AG04449 (cell line): ENCODE measurements at places on chromosomes 2 and 18.

- no peak for DNase-seq
Measured at GRCh38 chr2:233972941-233973575, 55.9 kb downstream of the TRPM8 start.

- DNase-seq, result no peak
Measured at GRCh38 chr2:172436889-172437288, 9.5 kb downstream of the ITGA6 start.

GRCh38 chr2:208698114-208698513 lies 291.5 kb downstream of the PTH2R start:
- DNase-seq, result no peak

- DNase-seq, result no peak
Measured at GRCh38 chr2:7860693-7861092, 821.2 kb upstream of the ID2 start.

DNA sequence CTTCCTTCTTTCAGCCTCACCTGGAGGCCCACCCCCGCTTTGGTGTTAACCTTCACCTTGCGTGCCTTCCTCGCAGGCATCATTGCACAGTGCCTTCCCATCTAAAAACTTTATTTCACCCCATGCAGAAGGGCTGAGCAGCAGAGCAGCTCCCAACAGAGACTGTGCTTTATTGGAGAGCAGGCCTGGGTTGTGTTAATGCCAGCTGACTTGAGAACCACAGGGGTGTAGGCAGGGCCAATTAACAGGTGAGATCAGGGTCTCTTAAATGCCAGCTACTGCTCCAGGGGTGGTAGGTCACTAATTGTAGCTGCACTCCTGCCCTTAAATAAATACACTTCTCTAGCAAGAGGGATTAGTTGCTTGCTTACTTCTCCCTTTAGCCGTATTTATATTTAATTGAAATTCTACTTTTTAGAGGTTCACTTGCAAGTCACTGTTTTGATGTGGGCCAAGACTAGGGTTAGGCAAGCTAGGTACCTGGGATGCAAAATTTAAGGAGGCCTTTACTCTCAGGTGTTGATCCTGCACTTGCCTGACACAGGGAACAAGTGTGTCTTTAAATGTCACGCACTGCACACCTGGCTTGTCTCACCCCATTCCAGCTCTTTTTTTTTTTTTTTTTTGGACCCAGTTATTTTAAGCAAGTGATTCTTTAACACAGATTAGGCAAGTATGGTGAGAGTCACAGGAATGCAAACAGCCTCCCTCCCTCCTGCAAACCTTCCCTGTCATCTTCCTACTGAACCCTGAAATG lies 54.5 kb downstream of the LYPD1 start:
- no peak for DNase-seq

GRCh38 chr18:26657631-26658581 lies 109.6 kb upstream of the KCTD1 start:
- no peak for DNase-seq

DNA sequence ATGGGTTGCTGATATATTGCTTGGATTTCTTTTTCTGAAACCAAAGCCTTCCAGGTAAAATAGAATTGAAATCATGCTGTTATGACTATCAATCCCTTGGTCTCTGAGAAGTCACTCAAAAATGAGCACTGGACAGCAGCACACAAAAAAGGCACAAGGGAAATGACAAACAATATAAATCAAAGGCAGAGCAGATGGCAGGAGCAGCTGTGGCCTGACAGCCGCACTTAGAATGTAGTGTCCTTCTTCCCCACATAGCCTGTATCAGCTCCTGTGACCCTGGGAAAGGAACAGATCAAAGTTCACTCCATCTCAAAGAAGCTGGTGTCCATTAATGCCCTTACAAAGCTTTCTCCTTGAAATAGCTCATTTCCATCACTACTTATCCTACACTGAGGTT lies 326.7 kb downstream of the SUCLG1 start:
- DNase-seq, result no peak

DNA sequence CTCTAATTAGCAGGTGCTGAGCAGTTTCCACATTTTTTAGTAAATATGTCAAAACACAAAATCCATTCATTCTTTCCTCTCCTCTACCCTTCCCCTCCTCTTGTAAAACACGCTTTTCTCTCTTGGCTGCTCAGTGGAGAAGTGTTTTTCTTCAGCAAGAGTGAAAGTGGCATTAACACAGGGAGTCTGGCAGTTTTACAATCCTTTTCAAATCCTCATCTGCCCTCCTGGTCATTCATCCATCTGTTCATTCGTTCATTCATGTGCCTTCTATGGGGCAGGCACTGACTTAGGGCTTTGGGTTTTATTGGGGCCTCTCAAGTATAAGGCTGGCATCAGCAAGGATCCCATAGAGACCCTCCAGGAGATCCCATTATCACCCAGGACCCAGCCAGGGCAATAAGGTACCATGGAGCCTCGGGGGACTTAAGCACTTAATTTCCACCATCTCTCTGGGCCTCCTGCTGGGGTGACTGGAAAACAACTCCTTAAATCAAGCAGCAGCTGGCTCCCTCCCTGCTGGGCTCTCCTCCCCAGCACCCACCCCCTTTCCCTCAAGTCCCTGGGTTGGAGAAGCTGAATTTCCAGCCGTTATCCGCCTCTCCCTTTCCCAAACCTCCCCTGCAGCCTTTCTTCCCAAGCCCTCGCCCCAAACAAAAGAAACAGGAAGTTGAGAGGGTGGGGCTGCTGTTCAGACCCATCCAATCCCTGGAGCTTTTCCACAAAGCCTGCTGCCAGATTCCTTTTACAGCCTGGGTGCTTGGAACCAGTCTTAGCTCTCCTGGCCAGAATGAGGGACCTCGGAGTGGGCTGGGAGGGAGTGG lies 32.6 kb downstream of the MARCHF4 start:
- no peak for DNase-seq

DNA sequence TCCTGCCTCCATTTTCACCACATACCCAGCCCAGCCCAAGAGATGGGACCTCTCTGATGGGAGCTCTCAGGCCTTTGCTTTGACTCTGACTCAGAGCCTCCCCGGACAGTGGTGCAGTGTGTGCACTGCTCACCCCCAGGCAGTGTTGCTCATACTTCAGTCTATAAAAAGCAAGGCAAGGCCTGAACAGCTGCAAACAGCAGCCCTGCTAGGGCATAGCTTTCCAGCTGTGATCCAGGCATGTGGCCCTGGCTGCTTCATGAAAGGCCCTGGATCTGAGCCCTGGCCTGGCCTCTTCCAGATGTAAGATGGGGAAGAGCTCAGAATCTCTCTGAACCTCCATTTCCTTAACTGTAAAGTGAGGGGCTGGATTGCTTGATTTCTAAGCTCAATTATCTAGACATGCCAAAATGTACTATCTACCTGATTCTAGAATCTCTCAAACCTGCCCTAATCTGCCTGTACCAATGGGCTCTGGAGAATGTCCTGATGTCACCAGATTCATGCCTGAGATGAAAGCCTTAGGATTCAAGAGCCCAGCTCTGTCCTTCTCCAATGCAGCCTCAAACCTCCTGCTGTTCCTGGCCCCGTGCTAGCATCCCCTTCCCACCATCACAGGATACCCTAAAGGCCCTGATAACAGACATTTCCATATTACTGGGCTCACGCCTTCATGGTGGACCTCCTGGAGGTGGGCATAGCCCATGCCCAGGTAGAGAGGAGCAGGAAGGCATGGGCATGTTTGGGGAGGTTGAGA lies 206.9 kb downstream of the ARL4C start:
- DNase-seq, result no peak

- no peak for DNase-seq
Measured at GRCh38 chr2:193382583-193382982, 1187.8 kb upstream of the TMEFF2 start.

DNA sequence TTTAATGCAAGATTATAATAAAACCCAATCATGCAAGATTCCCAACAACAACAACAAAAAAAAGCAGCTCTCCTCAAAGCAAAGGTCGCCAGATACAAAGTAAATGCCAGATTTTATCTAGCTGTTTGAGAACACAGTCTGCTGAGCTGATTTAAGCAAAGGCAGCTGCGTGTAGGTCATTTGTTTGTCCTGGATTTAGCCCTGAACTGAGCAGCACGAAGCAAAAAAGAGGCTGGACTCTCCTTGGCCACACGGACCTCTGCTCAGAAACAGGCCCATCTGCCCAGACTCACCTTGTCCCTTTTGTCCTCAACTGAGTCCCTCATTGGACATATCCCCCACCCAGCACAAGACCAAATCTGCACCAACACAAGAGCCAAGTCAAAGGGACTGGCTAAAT lies 91.5 kb downstream of the PID1 start:
- DNase-seq, result no peak
